ENCODE measurements at places on chromosomes 6 and 20.

- no peak for DNase-seq
Observed at GRCh38 chr6:51542475-51542874, 544.9 kb downstream of the PKHD1 start.

GRCh38 chr6:157430834-157431233, 49.8 kb downstream of the ZDHHC14 start:
- no peak for DNase-seq

DNA sequence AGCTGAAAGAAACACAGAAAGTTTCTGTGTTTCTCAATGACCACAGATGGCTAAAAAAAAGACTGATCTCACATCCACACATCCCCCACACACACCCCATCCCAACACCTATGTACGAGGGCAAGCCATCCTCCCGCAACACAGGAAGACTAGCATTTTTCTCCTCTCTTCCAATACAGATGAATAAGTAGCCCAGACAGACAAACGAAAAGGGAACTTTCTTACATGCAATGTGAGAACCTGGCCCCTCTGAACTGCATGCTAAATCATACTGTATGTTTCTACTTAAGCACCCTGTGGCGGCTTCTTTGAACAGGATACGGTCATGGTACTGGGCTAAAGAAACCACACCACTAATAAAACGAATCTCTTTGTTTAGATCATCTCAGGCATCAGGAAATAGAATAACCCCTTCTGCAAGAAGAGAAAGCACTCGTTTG, 116.2 kb downstream of the GMDS start:
- DNase-seq = no peak

GRCh38 chr6:135424385-135424784, 73.2 kb downstream of the AHI1 start:
- DNase-seq = no peak

GRCh38 chr6:41598670-41599014, 39.6 kb upstream of the MDFI start:
- DNase-seq = no peak

GRCh38 chr6:27426045-27426620, 37.6 kb downstream of the ZNF391 start:
- DNase-seq = no peak

GRCh38 chr20:12019715-12020114, 102.0 kb downstream of the BTBD3 start:
- no peak for DNase-seq

GRCh38 chr6:125948455-125948854, 8.1 kb upstream of the HINT3 start:
- no peak for DNase-seq

DNA sequence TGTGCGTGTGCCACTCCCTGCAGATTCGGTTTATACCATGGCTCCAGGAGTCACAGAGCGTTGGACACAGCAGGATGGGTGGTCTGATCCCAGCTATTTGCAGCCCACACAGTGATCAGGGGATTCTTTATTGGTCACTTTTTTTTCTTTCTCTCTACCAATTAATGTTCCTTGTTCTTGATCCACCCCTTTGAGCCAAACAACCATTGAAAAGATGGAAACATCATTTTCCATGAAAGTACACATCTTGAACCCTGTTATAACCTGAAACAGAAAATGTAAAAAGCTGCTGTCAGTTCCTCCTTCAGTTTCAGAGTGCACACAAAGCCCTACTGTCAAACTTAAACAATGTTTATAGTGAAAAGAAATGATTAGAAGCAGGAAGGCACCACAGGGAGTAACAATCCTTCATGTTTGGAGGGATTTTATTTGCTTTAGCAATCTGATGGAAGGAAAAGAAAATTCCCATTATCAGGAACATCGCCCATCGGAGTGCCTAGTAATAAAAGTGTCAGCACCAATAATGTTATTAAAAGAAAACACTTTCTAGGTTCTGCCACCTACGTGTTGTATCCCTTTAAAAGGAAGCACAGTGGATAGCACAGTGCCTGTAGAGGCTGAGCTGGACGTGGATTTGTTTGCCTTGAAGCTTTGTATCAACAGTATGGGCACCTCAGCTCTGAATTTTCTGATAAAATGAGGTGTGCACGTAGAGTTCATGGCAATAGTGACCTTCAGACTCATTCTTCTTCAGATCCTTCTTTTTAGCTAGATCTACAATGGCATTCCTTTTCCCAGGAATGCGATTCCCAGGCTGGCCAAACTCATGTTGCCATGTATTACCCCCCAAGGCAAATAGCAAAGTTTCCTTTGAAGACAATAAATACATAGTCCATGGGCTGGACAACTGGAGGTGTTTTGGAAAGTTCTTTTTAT, 16.1 kb upstream of the THBD start:
- DNase-seq = no peak

DNA sequence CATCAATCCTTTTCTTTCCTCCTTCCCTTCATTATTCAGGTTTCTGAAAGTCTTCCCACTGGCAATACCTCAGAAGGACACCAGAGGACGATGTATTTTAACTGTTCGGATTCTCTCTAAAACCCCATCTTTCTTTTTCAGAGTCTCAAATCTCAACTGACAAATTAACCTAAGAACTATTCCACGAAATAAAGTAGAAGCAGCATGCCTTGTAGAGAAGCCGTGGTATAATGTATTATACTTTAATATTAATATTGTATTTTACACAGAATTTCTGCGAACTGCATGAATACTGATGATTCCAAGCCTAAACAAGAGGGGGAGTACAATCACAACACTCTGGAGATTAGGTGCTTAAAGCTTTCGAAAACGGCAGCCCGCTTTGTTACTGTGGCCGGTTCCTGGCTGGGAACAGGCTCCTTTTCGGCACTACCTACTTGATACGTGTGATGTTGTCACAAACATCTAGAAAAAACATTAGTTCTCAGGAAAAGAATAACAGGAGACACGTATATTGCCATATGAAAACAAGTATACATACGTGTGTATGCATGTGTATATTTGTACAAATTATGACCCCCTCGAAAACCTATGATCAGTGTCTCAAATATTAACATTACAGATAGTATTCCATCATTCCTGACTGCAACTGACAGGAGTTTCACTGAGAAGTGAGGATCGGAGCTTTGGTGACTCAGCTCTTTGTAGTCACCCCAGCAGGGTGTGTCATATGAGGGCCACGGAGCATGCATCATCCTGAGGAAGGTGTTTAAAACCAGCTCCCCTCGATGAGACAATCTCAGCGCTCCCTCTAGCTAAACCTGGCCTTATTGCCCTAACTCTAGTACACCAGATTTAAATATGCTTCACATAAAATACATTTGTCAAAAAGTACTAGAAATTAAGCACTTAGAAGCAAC, 319.7 kb upstream of the TCF21 start:
- DNase-seq = no peak

DNA sequence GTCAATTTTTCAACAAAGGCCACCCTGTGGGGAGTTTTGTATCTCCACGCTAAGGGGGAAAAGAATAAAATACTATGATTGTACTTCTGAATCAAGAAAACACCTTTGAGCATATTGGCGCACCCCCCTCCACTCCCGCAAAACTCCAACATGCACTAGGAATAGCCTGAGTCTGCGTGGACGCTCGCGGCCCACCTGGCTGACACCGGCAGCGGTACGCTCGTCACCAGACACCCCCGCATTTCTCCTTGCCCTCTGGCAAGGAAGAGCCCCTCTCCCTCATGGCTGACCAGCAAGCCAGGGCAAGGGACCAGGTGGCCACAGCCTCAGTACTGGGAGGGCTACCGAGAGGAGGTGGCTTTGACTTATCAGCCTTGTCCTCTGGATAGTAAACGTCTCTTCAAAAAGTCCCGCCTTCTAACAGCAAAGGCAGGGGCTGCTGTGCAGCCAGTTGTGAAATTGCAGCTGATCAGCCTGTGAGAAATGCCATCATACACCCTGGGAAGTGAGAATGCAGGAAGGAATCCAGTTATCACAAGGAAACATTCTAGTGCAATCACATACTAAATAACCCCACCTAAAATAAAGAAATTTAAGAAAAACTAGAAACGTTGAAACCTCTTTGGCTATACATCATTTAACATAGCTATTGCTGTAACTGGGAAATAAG, 84.2 kb downstream of the HUS1B start:
- DNase-seq = no peak

- no peak for DNase-seq
Observed at GRCh38 chr20:50911716-50912115, 19.5 kb downstream of the ADNP start.

GRCh38 chr6:150307520-150307919, 61.3 kb upstream of the IYD start:
- DNase-seq = no peak

- DNase-seq = peak; percentile 67
Observed at GRCh38 chr6:42075159-42075838, 25.0 kb downstream of the TAF8 start.

GRCh38 chr20:23410916-23411695, 10.2 kb downstream of the NAPB start:
- DNase-seq = no peak

DNA sequence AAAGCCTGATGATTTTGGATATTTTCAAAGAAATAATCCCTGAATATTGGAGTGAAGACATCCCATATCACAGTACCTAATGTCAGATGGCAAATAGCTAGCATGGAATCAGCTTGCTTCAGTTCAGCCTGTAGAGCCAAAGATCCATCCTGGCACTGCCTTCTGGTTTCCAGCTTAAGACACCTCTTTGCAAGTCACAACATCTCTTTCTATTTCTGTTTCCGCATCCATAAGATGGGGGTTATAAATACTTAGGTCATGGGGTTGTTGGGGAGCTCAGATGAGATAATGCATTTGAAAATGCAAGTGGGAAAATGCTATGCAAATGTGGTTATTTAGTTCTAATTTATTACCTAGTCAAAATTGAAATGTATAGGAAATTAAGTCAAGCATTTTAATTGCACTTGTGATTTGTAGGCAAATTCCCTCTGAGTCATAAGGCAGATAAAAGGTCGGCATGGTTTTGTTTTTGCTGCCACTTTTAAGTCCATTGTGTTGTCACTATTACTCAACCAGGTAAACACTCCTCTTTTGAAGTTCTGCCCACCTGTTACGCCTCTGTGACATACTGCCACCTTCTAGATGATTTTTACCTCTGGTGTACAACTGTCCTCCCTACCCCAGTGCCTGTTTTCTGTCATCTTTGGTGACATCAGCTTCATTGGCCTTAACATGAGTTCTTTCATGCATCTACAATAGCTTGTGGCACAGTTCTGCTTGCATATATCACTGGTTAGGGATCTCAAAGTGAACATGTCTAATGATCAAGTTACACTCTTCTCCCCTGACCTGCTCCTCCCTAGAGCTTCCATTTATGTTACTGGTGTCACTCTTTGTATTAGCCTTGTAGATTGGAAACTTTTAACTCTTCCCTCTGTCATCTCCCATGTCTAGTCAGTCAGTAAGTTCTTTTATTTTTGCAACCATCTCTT, 96.6 kb downstream of the CDKAL1 start:
- DNase-seq = no peak

Data from AG09319 (cell line).